Activated naive CD8-positive, alpha-beta T cell treated with anti-CD3 and anti-CD28 coated beads, Interleukin-2, amount 50 U/mL, for 24 hours (primary cell): ENCODE measurements at places on chromosomes 13 and 19.

DNA sequence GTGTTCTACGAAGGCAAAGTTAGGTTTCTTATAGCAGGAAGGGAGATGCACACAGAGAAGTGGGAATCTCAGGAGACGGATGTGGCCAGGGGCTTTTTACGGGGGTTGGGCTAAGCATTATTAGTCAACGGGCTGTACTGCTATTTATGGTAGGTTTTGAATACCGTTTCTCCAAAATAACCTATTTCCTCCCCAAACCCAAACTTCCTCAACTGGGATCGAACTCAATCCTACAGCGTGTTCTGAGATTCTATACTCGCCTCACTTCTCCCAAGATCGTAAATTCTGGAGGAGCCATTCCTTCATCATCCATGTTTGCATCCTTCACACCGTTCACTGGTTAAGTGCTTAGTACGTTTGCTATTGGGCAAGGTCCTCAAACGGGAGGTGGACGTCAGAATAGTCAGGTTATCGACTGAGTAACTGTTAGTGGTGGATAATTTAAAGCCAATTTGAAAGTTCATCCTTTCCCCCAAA lies 1.2 kb upstream of the TRIM13 start:
- no peak for DNase-seq

DNA sequence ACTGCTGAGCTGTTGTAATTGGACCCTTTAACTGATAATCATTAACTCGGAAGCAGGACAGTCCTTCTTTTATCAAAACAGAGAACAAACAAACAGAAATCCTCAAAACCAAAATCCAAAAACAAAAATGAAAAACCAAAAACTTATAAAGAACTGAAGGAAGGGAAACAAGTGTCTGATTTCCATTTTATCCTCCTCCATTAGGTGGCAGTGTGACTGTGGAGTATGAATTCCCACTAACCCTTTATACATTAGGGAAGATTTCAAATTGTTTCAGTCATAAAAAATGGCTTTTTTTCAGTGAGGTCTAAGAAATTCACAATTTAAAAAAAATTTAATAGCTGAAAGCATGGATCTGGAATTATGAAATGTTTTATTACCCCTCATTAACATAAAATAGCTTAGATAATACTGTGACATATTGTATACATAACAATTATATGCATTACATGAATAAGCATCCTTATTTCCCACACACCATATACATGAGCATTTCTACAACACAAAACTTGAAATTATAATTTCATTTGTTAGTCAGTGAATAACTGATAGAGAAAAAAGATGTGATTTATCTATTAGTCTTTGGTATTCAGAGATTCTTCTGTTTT lies 1074.3 kb upstream of the PCDH9 start:
- no peak for DNase-seq

DNA sequence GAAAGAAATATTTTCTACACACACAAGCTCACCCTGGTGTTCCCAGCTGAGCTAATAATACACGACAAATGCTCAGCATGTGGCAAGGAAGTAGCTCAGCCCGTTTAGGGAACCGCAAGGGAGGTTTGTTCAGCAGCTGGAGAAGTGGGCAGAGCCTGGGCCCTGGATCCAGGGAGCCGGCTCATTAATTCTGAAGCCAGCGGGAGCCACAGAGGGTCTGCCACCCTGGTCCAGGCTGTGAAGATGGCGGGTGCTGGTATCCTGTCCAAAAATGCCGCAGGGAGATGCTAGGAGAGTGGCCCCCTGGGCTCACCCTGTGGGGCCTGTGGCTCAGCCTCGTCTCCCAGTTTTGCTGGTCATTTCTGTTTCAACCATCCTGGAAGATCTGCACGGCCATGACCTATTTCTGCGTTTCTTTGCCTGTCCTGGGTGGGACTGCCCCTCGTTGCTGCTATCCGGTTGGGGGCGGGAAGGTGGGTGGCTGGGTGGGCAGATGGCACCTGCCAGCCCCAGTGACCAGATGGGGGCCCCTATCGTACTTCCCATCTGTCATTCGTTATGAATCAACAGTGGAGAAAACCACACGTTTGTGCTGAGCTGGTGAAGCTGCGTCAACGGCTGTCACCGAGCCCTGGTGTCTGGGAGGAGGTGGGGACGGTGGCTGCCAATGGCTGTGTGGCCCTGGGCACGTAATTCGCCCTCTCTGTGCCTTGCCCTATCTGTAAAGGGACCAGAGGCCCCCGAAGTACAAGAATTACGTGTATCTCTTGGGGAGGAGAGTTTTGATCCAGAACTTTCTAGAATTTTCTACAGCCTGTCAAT lies 2.7 kb upstream of the GNA15 start:
- DNase-seq: peak; percentile 89

GRCh38 chr13:62357887-62358645 lies 942.4 kb upstream of the PCDH20 start:
- no peak for DNase-seq

GRCh38 chr13:111178402-111178801 lies 63.3 kb downstream of the ARHGEF7 start:
- DNase-seq: no peak

- DNase-seq: no peak
These were observed 20.8 kb upstream of the ASPDH start for GRCh38 chr19:50534478-50534877.
